NCI-H1092 (cell line): ENCODE measurements at places on chromosomes 16 and 17.

GRCh38 chr17:28663723-28664122 is 1.7 kb downstream of the SUPT6H start:
- no peak for DNase-seq

DNA sequence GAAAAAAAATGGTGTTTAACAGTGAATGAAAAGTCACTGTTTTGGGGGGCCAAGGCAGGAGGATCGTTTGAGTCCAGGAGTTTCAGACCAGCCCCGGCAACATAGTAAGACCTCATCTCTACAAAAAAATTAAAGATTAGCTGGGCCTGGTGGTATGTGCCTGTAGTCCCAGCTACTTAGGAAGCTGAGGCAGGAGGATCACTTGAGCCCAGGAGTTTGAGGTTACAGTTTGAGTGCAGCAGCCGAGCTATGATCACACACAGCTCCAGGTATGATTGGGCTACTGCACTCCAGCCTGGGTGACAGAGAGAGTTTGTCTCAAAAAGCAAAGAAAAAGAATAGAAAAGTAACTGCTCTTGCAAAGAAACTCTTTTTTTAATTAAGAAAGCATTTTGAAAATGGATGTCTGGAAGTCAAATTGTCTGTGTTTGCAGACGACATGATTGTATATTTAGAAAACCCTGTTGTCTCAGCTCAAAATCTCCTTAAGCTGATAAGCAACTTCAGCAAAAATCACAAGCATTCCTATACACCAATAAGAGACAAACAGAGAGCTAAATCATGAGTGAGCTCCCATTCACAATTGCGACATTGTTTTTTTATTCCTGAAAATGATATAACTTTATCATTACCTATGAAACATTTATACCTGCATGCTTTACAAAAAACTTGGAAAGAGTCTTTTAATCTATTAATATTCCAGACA is 20.5 kb upstream of the CPD start:
- DNase-seq = no peak

GRCh38 chr17:66520999-66521398 is 218.6 kb downstream of the PRKCA start:
- no peak for DNase-seq

- no peak for DNase-seq
These were observed 39.9 kb upstream of the BCO1 start for GRCh38 chr16:81198635-81199034.

GRCh38 chr17:57440522-57441269 is 184.4 kb downstream of the MSI2 start:
- peak; percentile 54 for DNase-seq

DNA sequence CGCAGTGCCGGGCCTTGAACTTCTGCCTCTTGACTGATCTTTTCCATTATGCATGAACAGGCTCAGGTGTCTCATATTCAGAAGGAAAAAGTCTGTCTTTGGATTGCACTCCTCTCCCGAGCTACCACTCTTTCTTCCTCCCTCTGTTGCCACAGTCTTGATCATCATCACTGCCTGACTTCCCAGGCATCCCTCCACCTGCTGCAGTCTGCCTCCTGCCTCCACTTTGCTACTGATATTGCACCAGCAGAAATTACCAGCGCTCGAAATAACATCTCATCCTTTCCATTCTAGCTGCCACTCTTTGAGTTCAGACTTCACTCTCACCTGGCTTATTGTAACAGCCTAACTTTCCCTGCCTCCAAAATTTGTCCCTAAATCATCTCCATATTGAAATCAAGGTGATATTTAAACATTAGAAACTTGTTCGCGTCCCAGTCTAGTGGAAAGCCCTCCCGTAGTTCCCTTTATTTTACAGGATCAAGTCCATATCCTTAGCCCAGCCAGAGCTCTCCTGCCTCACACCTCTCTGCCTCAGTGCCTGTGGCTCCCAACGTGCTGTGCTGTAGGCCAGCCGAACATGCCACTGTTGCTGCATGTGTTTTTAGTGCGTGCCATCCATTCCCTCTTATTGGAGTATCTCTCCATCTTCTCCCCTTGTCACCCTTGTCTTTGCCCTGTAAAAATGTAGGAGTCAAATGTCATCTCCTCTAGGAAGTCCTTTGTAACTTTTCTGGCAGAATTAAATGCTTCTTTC is 39.9 kb downstream of the NUP88 start:
- no peak for DNase-seq

GRCh38 chr17:19331134-19331533 is 31.4 kb downstream of the B9D1 start:
- no peak for DNase-seq

DNA sequence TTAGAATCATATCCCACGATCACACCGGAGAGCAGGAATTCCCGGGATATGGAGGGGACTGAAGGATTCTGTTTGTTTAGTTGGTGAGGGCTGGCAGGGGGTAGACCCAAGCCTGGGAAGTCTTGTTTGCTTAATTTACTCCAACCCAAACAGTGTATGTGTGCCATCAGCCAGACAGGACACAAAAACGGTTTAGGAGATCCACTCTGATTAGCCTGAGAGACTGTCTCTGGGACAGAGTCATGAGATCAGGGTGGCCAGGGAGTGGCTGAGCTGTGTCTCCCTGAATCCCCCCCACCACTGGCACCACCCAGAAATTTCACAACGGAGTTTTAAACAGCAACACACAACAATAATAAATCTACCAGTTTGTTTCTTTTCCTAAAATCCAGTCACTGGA is 127.0 kb downstream of the RBFOX3 start:
- DNase-seq = no peak

DNA sequence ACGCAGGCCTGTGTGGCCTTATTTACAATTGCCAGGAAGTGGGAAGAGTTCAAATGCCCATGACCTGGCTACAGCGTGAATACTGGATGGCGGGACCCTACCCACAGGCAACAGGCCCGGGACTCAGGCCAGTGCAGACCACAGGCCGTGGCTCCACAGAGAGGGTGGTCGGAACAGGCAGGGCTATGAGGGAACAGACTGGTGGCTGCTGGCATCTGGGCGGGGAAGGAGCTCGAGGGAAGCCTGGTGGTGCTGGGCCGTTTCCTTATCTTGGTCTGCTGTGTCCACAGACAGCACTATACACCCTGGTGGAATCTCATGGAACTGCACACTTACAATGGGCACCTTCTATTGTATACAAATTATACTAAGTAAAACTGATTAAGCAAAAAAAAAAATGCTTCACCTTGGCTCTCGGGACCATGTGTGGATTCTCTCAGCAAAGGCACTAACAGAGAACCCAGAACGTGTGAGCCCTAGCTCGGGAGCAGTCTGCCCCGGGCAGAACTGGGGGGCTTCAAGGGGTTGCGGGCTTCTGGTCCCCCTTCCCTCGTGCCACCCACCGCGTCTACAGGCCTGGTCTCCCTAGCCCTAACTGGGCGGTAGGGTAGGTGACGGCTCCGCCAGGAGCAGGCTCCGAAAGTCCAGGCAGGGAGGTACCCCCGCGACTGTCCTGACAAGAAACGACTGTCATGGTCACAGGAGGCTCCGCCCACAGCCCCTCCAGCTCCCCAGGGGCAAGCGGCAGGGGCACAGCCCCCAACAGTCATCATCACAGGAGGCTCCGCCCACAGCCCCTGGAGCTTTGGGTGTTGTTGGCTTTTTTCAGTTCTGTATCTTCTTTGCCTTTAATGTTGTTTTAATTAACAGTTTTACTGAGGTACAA is 21.8 kb downstream of the CEP131 start:
- DNase-seq = no peak

DNA sequence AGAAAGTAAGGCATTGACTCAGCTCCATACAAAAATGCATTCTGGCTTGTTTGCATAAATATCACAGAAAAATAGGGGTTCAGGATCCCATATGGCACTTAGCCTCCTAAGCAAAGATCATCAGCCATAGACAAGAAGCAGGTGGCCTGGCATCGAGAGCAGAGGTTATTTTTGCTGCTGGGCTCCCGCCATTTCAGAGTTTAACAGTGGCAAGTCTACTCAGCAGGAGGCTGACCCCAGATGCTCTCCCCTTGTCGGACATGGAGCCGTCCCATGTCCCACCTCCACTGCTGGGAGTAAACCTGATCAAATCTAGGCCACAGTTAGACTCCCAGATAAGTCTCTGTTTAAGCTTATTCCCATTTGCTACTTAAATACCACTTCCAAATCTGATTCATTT is 269.1 kb downstream of the FTO start:
- no peak for DNase-seq

GRCh38 chr17:8055851-8056231 is 17.0 kb downstream of the ALOX15B start:
- DNase-seq = no peak

DNA sequence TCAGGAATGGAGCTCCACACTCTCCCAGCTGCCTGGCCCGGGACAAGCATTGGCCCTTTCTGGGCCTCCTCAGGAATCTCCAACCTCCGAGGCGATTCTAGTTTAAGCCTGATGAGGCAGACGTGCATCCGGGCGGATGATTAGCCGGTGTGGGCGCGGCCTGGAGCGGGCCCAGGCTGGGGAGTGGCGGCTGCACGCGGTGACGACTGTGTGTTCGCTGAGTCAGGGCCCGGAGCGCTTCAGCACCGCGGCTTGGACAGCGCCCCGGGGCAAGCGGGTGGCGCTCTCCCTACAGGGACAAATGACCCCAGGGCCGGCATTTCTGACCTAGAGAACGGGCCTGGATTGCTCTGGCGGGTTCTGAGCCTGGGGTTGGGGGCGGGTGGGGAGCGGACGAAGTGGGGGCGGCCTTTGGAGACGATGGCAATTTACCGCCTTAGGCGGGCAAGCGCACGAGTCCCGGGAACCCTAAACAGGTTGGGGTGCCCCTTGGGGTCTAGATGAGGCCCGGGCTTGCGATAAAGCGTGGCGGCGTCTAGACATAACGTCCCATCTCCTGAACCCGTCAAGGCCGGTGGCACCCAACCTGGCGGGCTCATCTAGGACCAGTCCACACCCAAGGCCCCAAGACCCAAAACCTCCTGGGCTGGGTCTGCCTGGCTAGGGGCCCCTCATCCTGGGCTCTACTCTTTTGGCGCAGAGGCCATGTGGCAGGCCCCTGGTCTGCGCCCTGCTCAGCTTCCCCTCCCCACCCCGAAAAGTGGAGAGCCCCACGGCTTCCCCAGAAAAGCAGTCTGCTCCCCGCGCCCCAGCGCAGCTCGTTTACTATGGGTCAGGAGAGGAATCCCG is 22.3 kb upstream of the ZNHIT3 start:
- DNase-seq = no peak
